Ovary (tissue), 10 donors: ENCODE measurements at places on chromosomes 5 and 9. TPM values are rescaled to one million over a fixed set of nuclear protein-coding genes. Genes with fewer than 3 reads are reported as not detected.
A peak's percentile ranks its signal among the peaks of the same experiment; 100 is the strongest.

DNA sequence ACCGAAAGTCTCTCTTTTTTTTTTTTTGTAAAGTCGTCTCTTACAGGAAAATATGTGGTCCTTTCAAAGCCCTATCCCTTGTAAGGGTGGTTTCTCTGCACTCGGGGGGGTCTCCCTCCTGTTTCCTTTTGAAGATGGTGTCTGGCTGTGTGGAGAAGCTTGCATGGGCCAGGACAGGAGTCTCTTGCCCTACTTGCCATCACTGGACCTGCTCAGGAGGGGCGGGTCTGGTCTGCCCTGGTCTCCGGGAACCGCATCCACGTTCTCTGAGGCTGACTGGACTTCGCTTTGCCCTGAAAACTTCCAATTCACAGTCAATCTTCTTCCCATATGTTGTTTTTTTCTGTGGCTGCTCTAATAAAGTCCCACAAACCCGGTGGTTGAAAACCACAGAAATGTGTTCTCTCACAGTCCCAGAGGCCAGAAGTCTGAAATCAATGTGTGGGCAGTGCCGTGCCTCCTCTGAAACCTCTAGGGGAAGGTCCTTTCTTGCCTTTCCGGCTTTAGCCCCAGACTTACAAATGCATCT is 92.9 kb upstream of the IER5L start:
- DNase-seq = no peak

GRCh38 chr9:136671646-136672430 is 9.1 kb downstream of the EGFL7 start:
- peak; percentile 62 for DNase-seq

- DNase-seq = no peak
Observed at GRCh38 chr5:137320056-137321045, 178.8 kb downstream of the SPOCK1 start.

DNA sequence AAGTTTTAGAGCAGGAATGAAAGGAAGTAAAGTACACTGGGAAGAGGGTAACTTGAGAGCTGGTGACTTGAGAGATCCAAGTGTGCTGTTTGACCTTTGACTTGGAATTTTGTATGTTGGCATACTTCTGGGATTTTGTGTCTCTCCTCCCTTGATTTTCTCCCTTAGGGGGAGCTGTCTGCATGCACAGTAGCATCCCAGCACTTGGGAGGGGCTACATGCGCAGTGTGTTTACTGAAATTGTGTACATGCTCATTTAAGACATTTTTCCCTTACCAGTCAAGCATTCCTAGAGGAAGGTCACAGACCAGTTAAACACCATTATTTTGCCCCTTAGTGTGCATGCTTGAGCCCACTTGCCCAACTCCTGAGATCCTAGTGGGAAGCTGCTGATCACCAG is 120.1 kb downstream of the ZNF622 start:
- no peak for DNase-seq

- no peak for DNase-seq
Observed at GRCh38 chr5:171857489-171857876, 71.9 kb downstream of the SMIM23 start.

ADAMTS12 gene
- 6.1 TPM for total RNA-seq

LCN15 gene
- not detected for total RNA-seq
